ENCODE measurements at places on chromosomes 7 and 10. TPM values are rescaled to one million over a fixed set of nuclear protein-coding genes. Genes with fewer than 3 reads are reported as not detected.

The RAPGEF5 gene
- 16.6 TPM for total RNA-seq

The IL6 gene
- 1.4 TPM for total RNA-seq

The ZNF727 gene
- total RNA-seq, result not detected

GRCh38 chr10:28676326-28676967 is 874 bp upstream of the BAMBI start:
- DNase-seq, result no peak
- no peaks in the 10 kb centered on the region for H3K36me3 ChIP-seq
- no peak overlapping the region for H3K27ac ChIP-seq
- no peaks in the 10 kb centered on the region for H3K4me1 ChIP-seq
- peak overlapping the region; percentile 33 for H3K4me3 ChIP-seq

Data from PC-9 (cell line).